ENCODE measurements at places on chromosomes 2 and 18.

DNA sequence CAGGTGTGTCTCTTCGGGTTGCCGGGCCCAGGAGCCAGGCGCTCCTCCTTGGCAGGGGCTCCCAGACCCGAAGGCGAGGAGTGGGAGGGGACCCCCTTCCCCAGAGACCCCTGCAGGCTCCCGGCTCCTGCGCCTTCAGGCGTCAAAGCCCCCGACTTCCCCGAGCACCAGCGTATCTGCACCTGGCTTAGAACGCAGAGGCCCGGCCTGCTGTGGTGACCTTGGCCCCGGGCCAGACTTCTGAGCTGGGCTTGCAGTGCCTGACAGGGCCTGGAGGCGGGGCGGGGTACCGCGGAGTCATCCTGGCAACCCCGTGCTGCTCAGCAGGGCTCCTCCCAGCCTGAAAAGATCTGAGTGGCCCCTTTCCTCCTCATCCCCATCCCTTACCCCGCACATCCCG, 27.0 kb downstream of the SKA1 start:
- DNase-seq, result no peak
- H3K27ac ChIP-seq, result no peak overlapping the region
- no peaks in the 10 kb centered on the region for H3K27me3 ChIP-seq
- no peaks in the 10 kb centered on the region for H3K36me3 ChIP-seq
- no peak overlapping the region for H3K4me3 ChIP-seq

DNA sequence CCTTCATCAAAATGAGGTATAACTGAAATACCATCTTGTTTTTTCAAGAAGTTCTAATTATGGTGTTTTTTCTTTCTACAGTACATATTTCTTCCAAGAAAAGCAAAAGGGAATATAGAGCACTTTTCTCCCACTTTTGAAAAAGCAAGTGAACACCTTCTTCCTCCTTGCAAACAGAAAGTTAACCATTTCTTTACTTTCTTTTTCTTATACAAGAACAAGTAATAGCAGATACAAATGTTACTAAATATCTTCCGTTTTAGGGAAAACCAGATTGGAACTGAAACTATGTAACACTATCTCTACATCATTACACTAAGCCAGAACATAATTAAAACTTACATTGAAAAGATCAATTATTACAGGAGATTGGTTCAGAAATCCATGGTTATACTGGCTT, 44.0 kb downstream of the COBLL1 start:
- H3K27me3 ChIP-seq, result no peaks in the 10 kb centered on the region
- H3K4me1 ChIP-seq, result no peaks in the 10 kb centered on the region
- H3K36me3 ChIP-seq, result no peaks in the 10 kb centered on the region
- H3K4me3 ChIP-seq, result no peak overlapping the region
- DNase-seq, result no peak

DNA sequence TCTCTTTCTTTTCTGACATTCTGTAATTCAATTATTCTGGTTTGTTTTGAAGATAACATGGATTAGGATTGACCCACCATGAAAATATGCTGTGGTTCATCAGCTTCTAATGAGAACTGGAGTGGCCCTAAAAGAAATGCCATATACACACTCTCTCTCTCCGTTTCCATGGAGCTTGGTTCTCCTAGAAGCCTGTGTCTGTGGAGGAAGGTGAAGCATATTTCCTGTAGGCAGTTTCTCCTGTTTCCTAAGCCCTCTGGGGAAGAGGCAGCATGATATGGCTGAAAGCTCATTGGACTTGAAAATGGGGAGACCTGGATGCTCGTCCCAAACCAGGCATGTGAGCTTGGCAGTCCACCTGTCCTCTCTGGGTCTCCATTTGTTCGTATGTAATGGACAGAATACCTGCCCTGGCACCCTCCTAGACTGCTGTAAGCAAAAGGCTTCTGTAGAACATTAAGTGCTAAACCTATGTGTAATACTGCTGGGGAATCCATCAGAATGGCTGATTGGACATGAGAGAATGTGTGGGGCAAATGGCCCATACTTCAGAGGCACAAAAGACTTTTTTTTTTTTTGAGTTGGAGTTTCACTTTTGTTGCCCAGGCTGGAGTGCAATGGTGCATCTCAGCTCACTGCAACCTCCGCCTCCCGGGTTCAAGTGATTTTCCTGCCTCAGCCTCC, 75.3 kb upstream of the PPP1CB start:
- DNase-seq, result no peak
- no peak overlapping the region for H3K27ac ChIP-seq
- H3K36me3 ChIP-seq, result no peaks in the 10 kb centered on the region
- no peak overlapping the region for H3K4me3 ChIP-seq
- no peaks in the 10 kb centered on the region for H3K27me3 ChIP-seq
- peaks cover 8% of the 10 kb centered on the region for H3K4me1 ChIP-seq

GRCh38 chr18:74625157-74625556, 27.5 kb downstream of the ZNF407 start:
- DNase-seq, result no peak
- H3K27me3 ChIP-seq, result no peaks in the 10 kb centered on the region
- H3K4me1 ChIP-seq, result no peaks in the 10 kb centered on the region
- H3K36me3 ChIP-seq, result no peaks in the 10 kb centered on the region

DNA sequence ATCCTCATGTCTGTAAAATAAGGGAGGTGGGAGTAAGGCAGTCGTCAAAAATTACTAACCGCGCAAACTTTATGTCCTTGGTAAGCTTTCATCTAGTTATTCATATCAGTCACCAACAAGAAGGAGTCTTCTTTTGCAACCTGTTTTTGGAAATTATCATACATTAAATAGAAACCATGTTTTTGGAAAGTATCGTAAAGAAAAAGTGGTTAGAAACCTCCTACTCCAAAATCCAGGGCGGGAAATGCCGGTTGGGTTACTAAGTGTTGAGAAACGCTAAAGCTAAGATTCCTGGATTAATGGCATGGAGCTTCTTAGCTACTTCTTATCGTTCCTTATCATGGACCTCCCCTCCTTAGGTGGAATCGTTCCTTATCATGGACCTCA, 778 bp downstream of the BBS5 start:
- H3K27ac ChIP-seq, result no peak overlapping the region
- H3K4me3 ChIP-seq, result peak overlapping the region; percentile 78
- DNase-seq, result no peak

DNA sequence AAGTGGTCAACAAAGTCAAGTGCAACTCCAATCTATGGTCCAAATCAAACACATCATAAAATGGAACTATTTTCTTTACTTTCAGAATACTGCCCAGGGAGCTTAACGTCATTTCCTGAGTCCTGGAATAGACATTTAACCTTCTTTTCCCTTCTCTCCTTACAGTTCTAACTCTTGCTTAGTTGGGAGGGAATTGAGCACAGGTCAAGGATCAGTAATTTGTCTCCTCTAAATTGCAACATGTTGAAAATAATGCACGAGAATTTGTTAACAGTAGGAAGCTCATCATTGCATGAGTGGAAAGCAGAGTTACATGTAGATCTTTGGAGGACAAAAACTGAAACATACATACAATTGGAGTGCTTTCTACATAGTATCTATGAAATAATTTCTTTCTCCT, 87.7 kb downstream of the MEP1B start:
- no peak for DNase-seq
- H3K4me1 ChIP-seq, result no peaks in the 10 kb centered on the region
- no peaks in the 10 kb centered on the region for H3K36me3 ChIP-seq
- H3K27me3 ChIP-seq, result no peaks in the 10 kb centered on the region
- H3K27ac ChIP-seq, result no peak overlapping the region
- H3K4me3 ChIP-seq, result no peak overlapping the region

DNA sequence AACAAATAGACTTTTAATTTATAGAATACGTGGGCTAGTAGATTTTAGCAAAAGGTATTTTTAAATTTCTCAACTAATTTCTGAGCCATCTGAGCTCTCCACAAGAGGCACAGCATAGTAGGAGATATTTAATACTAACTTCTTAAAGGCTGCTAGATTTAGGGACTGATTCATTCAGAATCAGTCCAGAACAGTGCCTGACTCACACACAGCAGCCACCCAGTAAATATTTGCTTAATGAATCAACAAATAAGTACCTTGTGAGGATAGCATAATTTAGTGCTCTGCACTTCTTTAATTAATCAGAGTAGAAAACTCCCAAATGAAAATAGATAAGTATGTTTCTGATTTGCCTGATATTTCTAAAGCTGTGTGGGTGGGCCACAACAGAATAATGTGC, 35.6 kb upstream of the SYT4 start:
- no peak overlapping the region for H3K4me3 ChIP-seq
- H3K36me3 ChIP-seq, result no peaks in the 10 kb centered on the region
- no peak overlapping the region for H3K27ac ChIP-seq
- H3K4me1 ChIP-seq, result no peaks in the 10 kb centered on the region
- DNase-seq, result no peak
- H3K27me3 ChIP-seq, result no peaks in the 10 kb centered on the region

GRCh38 chr2:12867631-12868287, 151.0 kb downstream of the TRIB2 start:
- no peaks in the 10 kb centered on the region for H3K4me1 ChIP-seq
- no peaks in the 10 kb centered on the region for H3K36me3 ChIP-seq
- no peak overlapping the region for H3K27ac ChIP-seq
- H3K4me3 ChIP-seq, result no peak overlapping the region
- 0 out of 2 replicates have a peak, but pooled peaks cover 3% of the 10 kb centered on the region for H3K27me3 ChIP-seq

DNA sequence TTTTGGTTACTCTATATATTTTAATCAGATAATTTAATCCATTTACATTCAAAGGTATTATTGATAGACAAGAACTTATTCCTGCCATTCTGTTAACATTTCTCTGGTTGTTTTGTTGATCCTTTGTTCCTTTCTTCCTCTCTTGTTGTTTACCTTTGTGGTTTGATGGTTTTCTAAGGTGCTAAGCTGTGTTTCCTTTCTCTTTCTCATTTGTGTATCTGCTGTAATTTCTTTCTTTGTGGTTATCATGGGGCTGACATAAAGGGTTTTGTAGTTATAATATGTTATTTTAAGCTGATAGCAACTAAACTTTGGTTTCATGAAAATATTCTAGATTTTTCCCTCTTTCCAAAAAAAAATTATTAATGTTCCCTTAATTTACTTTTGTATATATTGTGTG, 179.2 kb downstream of the NDUFA10 start:
- no peak for DNase-seq
- no peak overlapping the region for H3K4me3 ChIP-seq
- H3K4me1 ChIP-seq, result no peaks in the 10 kb centered on the region
- no peak overlapping the region for H3K27ac ChIP-seq
- H3K36me3 ChIP-seq, result no peaks in the 10 kb centered on the region

All from GM12878 (cell line).